GM23338 (cell line): ENCODE measurements at places on chromosomes 5 and 9.

- peak; percentile 89 for DNase-seq
These were observed 43.4 kb downstream of the NXNL2 start for GRCh38 chr9:88578121-88579049.

DNA sequence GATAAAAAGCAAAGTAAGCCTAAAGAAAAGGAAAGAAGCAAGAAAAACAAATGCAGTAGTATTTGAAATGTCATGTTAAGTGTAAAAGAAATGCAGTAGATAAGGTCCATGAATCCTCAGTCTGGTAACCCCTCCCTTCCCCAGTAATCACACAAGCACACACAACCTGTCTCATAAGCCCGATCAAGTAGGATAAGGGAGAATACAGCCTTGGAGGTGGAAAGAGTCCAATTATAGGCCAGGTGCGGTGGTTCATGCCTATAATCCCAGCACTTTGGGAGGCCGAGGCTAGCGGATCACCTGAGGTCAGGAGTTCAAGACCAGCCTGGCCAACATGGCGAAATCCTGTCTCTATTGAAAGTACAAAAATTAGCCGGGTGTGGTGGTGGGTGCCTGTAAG is 117.9 kb downstream of the GADD45G start:
- DNase-seq: no peak

DNA sequence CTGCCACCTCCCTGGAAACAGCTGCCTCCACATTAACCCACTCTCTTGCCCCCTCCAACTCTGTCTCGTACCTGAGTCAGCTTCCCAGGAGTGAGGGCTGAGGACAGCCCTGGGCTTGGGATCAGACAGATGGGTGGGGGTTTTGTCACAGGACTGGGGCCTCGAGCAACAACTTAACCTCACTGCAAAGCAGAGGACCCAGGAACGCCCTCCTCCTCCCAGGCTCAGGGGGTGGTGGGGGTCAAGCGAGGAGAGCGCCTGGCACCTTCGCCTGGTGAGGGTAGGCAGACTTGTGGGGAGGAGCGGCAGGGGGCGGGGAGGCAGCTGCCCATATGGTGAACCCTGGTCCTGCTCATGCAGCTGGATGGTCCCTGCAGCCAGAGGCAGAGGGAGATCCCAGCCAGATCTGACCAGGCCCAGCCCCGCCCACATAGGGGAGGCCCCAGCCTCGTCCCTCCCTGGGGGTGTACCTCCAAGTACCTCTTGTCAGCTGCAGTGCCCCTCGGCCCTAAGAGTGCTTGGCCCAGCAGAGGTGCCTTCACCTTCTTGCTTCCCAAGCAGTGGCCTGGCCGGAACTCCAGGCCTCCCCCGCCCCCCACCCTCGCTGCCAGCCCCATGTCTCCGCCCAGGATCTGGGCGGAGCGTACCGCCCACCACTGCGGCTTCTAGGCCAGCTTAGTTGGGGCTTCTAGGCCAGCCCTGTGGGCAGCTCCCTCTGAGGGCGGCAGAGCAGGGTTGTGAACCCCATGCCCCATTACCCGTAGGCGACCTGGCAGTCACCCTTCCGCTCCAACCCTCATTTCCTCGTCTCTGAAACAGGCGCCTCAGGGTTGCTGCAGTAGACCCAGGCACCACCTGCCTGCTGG is at the start of gene SARDH:
Gene SARDH (minus strand): TSS at position 579 of the 866 bp plus-strand sequence. CDS start 4,179 bp downstream, outside the sequence.
- DNase-seq: peak; percentile 83

GRCh38 chr5:157978061-157978460 is 119.1 kb upstream of the CLINT1 start:
- no peak for DNase-seq

- DNase-seq: no peak
These were observed 190.0 kb upstream of the GRAMD2B start for GRCh38 chr5:126233256-126233655.

DNA sequence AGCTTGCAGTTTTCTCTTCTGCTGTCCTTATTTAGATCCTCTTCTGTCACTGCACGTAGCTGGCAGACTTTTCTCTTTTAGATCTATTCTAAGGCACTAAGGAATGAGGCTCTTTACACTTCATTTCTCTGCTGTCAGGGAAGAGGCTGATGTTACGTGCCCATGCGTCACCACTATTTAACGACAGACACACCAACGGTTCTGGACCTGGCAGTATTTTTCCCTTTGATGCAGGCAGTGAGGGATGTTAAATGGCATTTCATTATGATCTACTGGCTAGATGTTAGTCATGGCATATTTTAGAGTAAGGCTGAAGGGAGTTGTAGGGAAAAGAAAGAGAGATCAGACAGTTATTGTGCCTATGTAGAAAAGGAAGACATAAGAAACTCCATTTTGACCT is 8.2 kb upstream of the CRHBP start:
- no peak for DNase-seq

DNA sequence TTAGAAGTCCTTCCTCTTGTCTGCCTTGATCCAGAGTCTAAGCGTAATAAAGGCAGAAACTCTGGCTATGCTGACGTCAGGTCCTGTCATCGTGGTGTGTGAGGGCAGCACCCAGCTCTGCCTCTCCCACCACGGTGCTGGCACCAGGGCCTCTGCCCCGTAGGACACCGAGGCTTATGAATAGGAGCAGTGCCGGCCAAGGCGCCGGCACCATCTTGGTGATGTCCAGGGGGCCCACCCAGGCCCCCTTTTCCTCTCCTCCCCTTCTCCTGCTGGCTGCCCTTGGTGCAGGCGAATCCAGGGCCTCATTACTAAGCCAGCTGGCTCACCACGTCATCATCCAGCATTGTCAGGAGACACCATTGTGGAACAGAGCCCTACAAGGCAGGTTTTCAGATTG is 252.3 kb downstream of the FANCC start:
- no peak for DNase-seq

DNA sequence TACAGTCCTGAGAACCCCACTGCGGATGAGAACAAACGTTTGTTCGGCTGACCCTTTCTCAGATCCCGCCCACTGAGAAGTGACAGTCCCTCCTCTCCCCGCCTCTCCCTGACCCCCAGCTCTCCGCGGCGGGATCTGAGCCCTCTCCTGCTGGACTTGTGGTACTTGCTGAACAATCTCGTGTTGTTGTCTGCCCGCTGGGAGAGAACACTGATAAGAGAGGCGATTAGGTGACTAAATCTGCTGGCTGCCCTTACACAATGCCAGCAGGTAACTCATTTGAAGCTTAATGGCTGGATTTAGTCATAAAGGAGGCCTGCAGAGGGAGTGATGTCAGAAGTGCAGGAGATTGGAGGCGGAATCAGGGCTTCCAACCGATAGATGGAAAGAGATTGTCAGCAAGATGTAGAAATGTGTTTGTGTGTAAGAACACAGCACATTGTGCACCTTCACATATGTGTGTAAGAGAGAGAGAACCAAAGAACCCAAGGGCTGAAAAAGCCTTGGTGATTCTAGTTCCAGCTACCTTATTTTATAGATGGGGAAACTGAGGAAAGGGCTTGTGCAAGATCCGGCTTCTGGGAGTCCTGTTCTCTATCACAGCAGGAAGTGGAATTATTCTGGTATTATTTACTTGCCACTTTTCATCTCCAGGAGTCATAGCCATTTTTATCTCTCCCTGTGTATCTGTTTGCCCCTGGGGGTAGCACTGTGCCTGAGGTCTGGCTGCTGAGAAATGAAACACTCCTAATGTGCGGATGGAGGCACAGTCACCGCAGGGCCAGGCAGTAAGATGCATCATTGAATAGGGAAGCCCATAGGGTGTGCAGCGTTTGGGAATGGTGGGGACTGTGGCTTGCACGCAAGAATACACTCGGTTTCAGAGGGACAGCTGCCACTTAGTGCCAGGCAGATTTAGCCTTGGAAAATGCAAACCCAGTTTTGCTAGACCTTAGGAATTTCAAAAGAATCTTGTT is 203.7 kb upstream of the MSX2 start:
- peak; percentile 62 for DNase-seq

DNA sequence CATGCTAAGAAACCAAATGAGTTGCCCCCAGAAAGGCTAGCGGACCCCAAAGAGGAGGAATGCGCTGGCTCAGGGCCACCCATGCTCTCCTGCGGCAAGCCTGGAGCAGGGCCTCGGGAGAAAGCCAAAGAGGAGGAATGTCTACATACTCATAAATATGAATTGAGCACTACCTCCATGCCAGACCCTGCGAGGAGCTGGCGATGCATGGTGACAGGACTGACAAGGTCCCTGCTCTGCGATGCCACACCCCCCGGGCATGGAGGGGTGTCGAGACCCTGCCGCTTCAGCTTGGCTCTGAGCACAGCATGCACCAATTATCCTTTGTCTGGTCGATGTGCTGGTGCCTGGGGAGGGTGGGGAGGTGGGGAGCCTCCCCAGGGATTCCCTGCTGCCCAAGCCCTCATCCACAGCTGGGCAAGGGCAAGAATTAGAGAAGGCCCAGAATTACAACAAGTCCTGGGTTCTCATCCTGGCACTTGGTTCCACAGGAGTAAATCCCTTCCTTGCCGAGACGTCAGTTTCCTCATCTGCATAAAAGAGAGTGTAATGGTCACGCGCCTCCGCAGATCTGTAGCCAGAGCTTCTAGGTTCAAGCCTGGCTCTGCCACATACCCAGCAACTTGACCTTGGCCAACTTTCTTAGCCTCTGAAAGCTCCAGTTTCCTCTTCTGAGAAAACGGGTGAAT is 74.4 kb downstream of the FAM114A2 start:
- DNase-seq: peak; percentile 22

DNA sequence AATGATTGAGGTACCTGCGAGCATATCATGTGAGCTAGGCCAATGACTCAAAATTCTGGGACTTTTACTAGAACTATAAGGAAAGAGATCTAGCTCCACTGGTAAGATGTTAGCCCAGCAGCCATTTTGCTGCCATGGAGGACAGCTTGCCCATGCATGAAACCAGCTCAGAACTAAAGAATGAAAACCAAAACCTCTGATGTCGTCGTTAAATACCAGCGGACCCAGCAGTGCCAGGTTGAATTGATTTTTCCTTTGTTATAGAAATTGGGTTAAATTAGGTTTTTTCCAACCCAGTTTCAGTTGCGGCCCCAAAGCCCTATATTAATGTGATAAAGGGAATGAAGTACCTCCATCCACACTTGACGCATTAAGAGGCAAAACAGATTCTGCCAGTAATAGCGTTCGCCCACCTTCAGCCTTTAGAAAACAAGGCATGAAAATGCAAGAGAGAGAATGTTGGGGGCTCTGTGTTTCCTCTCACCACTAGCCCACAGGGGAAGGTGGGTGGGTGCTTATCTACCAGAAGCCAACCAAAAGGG is 5.5 kb upstream of the ITK start:
- no peak for DNase-seq

DNA sequence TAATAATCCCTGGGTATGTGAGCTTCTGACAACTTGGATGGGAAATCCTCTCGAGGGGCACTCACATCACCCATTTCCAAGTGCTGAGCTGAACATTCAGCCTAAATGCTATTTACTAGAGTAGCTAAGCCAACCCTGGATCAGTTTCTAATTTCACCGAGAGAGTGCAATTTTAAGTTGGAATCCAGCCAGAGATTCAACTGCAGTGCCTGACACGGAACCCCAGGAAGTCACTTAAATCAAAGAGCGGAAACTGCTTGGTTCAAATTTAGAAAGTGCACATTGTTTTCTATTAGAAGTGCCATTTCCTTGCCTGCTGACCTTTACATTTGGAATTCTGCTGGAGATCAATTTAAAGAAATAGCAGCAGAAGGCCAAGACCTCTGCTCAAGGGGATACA is 8.8 kb downstream of the SPRY4 start:
- no peak for DNase-seq

DNA sequence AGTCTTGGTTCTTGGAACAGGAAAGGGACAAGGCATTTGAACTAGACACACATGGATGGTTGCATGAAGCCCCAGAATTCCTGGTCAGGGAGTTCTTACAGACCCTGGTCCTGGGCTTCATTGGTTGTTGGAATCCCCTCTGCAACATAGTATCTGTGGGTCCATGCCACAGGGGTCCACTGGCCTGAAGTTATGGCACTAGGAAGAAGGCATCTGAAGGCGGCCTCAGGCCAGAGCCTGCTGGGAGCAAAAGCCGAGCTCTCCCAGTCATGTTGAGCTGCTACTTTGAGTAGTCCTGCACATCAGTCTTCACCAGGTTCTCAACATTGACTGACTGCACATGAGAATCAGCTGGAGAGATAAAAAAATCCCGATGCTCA is 71.1 kb upstream of the PITX1 start:
- DNase-seq: no peak

- DNase-seq: no peak
These were observed 131.1 kb upstream of the MPDZ start for GRCh38 chr9:13410566-13411031.

DNA sequence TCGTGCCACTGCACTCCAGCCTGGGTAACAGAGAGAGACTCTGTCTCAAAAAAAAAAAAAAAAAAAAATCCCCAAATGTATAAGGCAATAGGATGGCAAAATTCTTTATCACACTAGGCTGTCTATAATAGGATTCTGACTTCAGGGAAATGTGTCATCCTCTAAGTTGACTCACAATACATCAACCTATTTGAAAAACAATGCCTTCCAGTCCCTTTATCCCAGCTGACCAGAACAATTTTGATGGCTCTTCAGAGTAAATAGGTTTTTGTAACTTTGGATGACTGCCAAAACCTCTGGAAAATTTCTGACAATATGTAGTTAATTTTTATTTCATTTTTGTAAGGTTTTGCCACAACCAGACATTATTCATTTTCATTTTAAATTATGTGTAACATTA is 184.1 kb downstream of the CCDC192 start:
- DNase-seq: no peak

DNA sequence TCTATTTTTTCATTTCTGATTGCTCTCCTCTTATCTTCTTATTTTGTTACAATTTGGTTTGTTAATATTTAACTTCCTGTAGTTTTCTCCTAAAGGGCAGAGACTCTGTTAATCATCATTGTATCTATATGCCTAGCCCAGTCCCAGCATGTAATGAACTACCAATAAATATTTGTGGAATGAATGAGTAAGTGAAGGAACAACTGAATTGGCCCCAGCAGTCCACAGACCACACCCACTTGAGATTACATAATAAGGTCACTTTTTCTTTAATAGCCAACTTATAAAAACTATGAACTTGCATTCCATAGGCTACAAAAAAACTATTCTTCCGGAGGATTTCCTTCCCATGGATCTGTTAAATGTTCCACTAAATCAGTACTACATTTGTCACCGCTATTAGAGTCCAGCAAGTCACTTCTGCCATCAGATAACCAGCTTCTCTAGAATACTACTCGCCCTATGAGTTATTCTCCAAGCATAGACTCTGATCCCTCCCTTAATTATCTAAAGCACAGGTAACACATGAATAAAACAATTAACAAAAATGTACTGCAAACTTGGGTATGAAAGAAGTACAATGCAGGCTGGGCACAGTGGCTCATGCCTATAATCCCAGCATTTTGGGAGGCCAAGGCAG is 27.5 kb upstream of the TNPO1 start:
- DNase-seq: no peak

DNA sequence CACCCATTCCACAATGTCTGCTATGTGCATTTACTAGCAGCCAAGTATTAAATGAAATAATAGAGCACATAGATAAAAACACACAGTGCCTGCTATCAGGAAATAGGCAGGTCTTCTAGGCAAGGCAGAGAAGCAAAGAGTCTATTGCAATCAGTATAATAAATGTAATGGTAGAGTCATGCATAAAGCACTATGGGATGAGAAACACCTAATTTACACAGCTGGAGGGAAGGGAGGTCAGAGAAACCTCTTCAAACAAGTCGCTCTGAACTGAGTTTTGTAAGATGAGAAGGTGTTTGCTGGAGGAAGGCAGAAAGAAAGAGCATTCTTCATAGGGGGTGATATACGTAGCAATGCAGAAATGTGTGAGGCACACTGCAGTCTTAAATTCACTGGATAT is 341.0 kb upstream of the DMAC1 start:
- no peak for DNase-seq

- DNase-seq: no peak
These were observed 42.6 kb upstream of the TNFAIP8 start for GRCh38 chr5:119313197-119313596.

GRCh38 chr5:20109326-20109725 is 121.3 kb upstream of the CDH18 start:
- peak; percentile 21 for DNase-seq
